Motor neuron (in vitro differentiated cells): ENCODE measurements at places on chromosomes 7 and 10. TPM values are rescaled to one million over a fixed set of nuclear protein-coding genes. Genes with fewer than 3 reads are reported as not detected.

Gene RHOBTB1
- total RNA-seq: 2.8 and 4.0 TPM in 2 replicates

Gene CPXM2
- total RNA-seq: 0.09 and 0.13 TPM in 2 replicates

Gene OR6B1
- 0.10 TPM in 1 of 2 replicates, not detected in the other for total RNA-seq

Gene CLDN4
- 1.1 and 2.7 TPM in 2 replicates for total RNA-seq

Gene PNLIPRP1
- 0.43 TPM in 1 of 2 replicates, not detected in the other for total RNA-seq

Gene CCNY
- total RNA-seq: 57.1 and 61.8 TPM in 2 replicates

Gene TMEM236
- total RNA-seq: 0.10 and 0.15 TPM in 2 replicates
